ENCODE measurements at places on chromosomes 16 and 17.
A peak's percentile ranks its signal among the peaks of the same experiment; 100 is the strongest.

DNA sequence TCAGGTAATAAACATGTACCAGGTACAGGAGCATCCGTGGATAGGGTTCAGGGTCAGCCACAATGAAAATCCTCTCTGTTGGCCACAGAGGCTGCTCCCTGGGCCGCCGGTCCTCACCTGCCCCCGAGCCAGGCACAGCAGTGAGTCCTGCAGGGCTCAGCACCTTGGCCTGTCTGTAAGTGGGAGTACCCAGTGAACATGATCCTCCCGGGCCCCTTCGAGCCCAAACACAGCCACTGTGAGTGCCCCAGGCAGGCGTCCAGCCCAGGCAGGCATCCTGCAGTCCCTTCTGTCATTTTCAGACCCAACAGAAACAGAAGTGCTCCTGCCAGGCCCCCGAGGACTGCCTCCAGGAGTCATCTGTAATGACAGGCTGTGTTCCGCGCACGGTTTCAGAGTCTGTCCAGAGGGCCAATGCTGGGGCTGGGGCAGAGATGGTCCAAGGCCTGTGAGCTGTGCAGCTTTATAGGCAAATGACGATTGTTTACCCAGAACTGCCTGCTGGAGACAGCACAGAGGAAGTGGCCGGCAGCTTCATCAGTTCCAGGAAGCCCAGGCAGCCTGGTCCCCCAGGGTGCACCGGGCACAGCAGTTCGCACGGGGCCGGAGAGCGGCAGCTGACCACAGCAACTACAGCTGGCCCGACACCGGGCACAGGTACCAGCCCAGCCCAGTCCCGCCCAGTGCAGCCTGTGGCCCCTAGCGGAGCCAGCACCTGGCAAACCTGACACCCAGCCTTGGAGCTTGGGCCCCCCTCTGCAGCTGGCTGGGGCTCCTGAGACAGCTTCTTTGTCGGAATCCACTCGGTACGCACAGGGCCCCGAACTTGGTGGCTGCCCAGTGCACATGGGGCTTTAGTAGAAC lies 13.2 kb downstream of the SLC7A5 start:
- peak; percentile 78 for DNase-seq

DNA sequence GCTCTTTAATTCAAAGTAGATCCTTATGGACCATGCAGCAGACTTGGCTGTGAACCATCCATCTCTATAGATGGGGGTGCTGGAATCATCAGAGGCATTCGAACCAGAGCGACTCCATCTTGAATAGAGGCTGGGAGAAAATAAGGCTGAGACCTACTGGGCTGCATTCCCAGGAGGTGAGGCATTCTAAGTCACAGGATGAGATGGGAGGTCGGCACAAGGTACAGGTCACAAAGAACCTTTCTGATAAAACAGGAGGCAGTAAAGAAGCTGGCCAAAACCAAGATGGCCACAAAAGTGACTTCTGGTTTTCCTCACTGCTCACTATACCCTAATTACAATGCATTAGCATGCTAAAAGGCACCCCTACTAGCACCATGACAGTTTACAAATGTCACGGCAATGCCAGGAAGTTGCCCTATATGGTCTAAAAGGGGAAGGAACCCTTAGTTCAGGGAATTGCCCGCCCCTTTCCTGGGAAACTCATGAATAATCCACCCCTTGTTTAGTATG lies 89.2 kb upstream of the BRD7 start:
- DNase-seq: no peak

GRCh38 chr17:54029986-54030385 lies 207.3 kb downstream of the KIF2B start:
- DNase-seq: no peak

DNA sequence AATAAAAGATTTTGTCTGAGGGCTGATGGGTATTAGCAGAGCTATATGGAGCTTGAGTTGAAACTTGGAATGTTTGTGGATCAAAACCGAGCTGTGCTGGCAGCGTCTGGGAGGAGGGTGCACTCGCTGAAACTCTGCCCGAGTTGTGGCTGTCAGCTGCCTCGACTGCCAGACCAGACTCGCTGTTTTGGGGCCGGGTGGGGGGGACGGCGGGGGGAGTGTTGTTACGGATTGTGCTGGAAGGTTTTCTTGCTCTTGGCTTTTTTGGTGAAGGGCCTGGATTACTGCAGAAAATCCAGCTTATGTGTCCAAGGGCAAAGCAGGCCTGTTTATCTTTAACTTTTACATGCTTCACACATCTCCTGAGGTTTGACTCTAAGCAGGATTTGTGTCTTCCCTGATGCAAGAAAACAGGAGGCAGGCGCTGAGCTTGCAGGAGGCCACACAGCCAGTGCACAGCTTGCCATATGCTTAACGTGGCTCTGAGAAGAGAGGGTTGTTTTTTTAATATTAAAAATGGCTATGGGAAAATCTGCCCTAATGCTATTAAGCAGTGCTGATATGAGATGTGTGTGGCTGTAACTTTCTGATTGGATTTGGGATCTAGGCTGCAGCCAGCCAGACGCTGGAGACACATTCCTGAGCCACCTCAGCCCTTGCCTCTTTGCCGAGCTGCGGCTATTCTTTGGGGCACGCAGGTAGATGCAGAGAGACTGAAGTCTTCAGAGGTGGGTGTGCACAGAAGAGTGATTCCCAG lies 20.5 kb upstream of the RPTOR start:
- DNase-seq: no peak

GRCh38 chr16:67245674-67246080 lies 1.6 kb downstream of the FHOD1 start:
- no peak for DNase-seq

GRCh38 chr16:81492311-81492761 lies 47.7 kb downstream of the CMIP start:
- no peak for DNase-seq

DNA sequence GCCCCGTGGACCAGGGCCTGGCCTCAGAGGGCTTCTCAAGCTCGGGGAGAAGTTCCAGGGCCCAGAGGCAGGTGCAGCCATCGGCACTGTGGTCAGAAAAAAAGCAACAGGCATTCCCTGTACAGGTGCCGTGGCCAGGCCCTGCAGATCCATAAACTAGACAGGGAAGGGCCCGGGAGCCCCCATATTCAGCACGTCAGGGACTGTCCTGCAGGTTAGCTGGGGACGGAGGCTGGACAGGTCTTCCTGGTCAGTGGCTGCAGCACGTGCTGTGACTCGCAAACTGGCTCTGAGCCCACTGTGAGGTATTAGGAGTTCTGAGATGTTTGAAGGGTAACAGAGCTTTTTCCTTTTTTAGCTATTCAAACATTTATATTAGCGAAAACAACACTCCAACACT lies 15.0 kb upstream of the C16orf95 start:
- DNase-seq: no peak

DNA sequence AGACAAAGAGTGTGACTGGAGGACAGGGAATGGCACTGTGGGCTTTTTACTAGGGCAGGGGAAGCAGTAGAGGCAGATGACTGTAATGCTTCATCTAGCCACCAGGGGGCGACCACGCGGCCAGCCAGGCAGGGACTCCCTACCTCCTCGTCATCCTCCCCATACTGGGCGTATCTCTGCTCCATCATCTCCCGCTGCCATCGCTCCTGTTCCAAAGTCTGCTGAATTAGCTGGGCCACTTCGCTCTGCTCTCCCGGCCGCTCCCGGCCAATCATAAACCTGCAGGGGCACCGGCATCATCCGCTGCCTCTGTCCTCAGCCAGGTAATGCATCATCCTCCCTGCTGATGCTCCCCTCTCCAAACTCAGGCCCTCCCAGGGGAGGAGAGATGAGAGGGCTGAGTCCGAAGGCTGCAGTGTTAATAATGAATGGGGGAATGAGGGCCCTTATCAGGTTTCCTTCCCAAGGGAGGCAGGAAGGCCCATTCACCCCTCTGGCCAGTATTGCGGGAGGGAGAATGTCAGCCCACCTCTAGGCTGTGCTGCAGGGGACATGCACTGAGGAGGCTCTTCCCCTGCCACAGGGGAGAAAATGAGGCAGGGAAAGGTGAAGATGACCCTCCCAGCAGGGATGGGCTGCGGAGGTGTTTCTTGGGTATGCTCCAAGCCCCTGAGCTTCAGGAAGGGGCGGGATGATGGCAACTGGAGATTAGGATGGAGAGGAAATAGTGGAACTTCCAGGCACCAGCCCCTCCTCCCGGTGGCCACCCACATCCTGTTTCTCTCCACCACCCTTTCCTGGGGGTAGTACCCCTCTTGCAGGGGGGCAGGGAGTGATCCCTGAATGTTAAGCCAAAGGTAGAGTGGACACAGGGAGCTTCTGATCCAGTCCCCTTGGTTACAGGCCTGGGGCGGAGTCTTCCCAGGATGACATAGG lies 10.3 kb upstream of the SAMD14 start:
- peak; percentile 88 for DNase-seq

DNA sequence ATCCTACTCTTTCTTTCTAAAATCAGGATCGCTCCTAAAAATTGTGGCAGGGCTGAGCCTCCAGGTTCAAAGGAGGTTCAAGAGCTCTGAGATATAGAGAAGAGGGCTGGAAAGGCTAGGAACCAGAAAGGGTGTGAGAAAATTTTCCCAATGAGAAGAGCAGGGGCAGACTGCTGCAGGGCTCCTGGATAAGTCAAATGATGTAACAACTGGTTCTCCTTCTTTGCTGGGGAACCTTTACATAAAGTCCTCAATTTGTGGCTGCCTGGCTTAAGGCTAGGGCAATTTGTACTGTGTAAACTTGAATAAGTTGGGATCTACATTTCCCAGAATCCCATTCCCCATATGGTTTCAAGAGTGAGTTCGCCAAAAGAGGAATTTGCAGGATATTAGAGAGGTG lies 16.3 kb upstream of the AKAP1 start:
- DNase-seq: no peak

DNA sequence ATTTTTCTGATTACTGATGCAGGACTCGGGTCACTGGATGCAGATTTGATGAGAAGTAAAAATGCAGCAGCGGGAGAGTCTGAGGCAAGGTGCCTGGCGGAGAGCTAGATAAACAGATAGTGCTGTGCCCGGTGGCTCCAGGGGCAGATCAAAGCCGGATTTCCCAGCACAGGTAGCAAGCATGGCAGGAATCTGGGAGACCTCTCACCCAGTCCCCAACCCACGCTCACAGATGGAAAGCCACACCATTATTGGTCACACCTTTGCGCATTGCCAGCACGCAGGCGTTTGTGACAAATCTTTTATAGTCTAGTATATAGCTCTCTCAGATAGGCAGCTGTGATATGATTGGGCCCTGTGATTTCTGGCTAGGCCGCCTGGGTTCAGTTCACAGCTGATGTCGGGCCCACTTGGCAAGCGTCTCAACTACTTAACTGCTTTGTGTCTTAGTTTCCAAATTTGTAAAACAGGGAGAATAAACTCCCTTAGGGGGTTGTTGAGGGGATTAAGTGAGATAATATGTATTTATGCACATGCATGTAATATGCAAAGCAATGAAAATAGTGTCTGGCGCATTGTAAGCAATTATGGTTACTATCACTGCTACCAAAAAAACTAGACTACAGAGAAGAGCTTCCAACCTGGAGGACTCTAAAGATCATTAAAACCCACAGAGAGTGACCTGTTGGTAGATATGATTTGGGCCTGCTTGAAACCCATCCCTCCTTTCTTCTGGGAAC lies 42.0 kb upstream of the NFAT5 start:
- DNase-seq: no peak

DNA sequence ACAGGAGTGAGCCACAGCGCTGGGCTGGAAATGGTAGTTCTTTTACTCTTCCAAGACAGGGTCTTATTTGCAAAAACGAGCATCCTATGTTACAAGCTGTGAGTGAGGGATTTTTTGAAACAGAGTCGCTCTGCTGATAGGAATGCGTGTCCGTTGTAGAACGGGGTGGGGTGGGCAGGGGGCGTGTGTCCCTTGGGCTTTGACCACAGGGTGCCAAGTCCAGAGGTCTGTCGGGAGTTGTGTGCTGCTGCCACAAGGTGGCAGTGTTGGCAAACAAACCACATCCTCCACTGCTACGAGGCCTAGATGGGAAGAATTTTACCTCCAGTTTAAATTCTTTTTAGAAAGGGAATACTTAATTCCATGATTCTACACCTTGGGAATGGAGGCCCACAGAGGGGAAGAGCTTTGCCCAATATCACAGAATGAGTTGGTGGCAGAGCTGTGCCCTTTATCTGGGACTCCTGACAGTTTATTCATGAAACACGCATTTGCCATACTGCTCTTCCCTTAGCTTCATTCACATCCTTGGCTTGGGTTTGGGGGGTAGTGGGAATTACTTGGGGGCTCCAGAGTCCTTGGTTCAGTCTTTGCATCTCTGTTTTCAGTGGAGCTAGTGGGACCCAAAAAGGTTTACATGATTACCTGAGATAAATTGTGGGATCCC lies 30.6 kb upstream of the ETV4 start:
- peak; percentile 76 for DNase-seq

DNA sequence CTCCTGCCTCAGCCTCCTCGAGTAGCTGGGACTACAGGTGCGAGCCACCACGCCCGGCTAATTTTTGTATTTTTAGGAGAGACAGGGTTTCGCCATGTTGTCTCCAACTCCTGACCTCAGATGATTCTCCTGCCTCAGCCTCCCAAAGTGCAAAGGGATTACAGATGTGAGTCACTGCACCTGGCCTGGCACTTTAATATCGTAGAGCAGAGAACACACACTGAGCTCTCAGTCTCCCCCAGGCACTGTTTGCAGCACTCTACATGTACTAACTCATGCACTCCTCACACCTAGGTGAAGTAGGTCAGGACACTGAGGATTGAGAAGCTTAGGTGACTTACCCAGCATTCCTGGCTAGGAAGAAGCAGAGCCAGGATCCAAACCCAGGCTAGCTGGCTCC lies 15.0 kb downstream of the C17orf100 start:
- no peak for DNase-seq

DNA sequence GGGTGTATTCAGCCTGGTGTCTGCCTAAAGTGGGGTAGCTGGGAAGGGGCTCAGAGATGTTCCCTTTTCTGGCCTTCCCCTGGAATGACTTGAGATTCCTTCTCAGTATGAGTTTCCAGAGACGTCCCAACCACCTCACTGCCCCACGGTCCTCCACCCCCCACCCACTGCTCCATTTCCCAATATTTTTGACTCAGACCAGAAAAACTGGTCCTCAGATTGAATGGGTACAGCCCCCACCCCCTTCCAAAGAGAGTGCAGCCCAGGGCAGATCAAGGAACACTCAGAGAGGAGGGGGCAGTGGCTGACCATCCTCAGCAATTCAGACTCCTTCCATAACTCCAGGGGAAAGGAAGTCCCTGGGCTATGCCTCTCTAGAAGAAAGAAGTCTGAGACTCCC lies 3.2 kb downstream of the ACLY start:
- no peak for DNase-seq

GRCh38 chr17:71438631-71439146 lies 682.1 kb upstream of the SOX9 start:
- no peak for DNase-seq

DNA sequence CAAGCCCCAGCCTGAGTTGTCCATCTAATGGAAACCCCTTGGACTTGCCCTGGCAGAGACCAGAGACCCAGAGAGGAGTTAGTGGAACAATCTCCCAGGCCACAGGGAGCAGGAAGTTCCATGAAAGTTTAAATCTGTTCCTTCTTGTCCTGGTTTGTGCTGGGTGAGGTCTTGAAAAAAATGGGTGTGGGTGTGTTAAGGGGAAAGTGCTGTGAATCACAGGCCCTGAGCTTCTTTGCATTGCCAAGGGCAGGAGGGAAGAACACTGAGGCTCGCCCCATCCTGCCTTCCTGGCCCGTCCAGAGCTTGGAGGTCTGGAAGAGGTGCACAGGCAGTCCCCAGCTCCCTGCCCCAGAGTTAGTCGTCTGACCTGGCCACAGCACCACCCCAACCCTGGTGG lies 2.3 kb downstream of the ADORA2B start:
- DNase-seq: no peak

- peak; percentile 80 for DNase-seq
Measured at GRCh38 chr17:48610282-48611211, at the start of gene HOXB7. Gene HOXB7 (minus strand): TSS chr17:48611017. CDS start chr17:48610918, 99 bp downstream.

All from upper lobe of right lung (tissue), 1 donor.